Esophagus squamous epithelium (tissue), 5 donors: ENCODE measurements at places on chromosomes 3 and 15.

DNA sequence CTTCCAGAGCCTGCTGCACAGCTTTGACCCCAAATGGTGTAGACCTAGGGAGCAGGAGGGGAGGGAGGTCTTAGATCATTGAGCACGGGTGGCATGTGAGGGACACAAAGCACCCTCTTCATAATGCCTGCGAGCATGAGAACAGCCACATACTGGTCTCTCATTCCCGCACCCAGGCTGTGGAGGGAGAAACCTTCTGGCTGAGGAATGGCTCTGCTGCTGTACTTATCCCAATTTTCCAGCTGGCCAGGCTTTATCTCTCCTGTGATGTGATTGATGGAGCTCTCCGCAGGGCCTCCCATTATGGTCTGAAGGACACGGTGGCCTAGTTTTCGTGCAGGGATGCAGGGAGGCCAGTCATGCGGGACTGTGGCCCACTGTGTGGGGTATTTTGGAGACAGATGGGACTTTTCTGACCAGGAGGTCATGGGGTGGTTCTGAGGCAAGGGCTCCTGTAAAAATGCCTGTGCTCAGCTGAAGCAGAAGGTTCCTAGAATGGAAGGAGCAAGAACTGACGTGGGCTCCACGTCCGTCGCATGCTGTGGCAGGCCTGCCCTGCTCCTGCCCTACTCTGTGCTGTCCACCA is 251.5 kb downstream of the PLCL2 start:
- DNase-seq: no peak

DNA sequence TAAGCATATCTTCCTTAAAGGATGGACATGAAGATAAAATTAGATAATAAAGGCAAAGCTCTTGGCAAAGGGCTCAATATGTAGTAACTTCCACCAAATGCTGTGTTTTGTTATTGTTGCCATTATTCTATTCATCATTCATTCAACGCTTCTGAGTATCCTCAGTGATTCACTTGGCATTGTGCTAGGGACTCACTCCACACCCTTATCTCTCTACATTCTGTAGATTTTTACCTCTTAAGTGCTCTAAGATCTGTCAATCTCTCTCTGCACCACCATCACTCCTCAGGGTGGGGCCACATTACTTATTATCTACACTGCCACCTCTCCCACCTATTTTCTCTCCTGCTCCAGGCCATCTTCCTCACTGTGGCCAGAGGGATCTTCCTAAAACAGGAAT is 51.2 kb downstream of the SH3GL3 start:
- no peak for DNase-seq

GRCh38 chr3:125151442-125151817 is 61.1 kb downstream of the SLC12A8 start:
- DNase-seq: no peak

GRCh38 chr15:35123743-35124142 is 38.6 kb upstream of the NANOGP8 start:
- no peak for DNase-seq
